SHP77 (cell line): ENCODE measurements at places on chromosomes 1 and 21.
A peak's percentile ranks its signal among the peaks of the same experiment; 100 is the strongest.

GRCh38 chr1:104019675-104020049 is 270.0 kb downstream of the AMY1C start:
- DNase-seq, result no peak

- peak; percentile 4 for DNase-seq
Observed at GRCh38 chr1:79827446-79827845, 820.9 kb upstream of the ADGRL4 start.

DNA sequence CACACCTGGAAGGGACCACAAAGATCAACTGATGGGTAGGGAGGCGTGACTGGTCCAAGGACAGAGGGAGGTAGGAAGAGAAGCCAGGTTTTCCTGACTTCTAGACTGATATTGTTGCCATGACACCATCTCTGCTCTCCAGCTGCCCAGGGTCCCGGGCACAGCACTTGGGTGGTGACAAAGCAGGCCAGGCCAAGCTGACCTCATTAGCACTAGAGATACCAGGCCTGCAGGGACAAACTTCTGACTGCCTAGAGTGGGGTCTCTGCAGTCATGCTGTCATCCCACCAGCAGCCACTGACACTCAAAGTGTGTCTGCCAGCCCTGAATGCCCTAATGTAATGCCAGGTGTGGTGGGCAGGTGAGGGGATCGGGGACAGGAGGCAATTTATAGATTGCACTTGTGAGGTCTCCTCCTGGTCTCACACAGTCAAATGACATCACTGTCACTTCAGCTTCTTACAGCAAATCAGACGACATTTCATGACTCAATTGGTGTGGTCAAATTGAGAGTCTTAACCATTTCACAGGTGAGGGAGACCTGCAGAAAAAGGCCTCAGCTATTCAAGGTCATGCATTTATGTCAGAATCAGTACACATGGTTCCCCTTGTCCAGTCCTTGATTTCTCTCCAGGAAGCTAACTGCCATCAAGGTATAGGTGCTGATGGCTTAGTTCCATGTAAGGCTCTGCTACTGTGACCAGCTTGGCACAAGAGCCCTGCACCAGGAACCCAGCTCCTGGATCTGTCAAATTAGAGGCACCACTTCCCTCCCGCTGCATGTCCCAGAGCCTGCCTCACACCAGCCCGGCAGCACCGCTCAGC is 2.7 kb downstream of the SLC9A1 start:
- DNase-seq, result no peak

DNA sequence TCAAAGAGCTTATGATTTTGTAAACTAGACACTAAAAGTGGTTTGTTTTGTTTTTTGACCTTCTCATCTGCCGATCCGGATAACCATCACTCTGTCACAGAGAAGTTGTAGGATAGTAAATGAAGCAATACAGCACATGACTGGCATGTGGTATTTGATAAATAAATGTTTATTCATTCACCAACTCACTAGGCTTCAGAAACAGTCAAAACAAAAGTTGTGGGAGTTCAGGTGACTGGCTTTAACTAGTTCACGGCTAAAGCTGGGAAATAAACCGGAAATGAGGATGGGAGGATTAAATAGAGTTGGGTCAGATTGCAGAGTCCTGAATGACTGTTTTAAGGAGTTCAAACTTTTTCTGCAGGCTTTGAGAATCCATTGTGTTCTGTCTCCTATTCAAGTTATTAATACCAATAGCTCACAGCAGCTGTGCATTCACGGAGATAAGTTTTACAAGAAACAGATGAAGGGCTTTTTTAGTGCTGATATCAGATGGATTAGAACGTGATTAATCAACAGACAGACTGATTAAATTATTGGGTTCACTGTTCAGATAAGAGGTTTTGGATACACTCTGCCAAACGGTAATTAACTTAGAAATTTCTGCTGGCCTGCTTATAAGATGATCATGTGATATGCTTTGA is 463.3 kb downstream of the DPYD start:
- DNase-seq, result no peak

DNA sequence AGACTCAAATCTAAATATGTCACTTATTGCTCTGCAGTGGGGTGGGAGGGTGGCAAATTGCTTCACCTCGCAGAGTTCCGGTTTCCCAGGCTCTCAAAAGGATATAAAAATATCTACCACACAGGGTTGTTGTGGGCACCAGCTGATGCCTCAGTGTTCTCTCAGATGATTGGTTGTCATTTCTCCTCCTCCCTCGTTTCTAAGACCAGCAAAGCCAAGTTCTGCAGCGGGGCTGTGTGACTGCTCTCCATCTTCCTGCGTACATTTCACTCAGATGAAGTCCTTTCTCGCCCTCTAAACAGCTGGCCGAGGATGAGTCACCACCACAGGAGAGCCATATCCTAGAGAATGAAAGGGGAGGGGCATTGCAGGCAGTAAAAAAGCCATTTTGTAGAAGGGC is 35.0 kb upstream of the VWA5B1 start:
- peak; percentile 16 for DNase-seq
